ENCODE measurements at places on chromosomes 3 and 15.

GRCh38 chr3:49780080-49780974, 6.0 kb downstream of the IP6K1 start:
- DNase-seq, result no peak

DNA sequence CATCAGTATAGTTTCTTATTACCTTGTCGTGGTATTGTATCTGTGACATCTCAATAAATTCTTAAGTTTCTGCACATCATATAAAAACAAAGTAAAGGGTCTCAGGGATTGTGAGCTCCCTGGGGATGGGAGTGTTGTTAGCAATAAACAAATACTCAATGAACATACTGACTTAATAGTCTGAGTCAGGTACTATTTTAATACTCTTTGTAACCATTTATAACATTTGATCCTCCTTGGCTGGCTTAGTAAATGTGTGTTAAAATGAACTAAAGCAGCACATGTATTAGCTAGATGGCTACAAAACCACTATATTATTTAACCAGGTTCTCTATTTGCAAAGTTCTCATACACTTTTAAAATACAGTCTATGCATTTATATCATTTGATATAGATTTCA, 1.8 kb downstream of the ICE2 start:
- DNase-seq, result no peak

DNA sequence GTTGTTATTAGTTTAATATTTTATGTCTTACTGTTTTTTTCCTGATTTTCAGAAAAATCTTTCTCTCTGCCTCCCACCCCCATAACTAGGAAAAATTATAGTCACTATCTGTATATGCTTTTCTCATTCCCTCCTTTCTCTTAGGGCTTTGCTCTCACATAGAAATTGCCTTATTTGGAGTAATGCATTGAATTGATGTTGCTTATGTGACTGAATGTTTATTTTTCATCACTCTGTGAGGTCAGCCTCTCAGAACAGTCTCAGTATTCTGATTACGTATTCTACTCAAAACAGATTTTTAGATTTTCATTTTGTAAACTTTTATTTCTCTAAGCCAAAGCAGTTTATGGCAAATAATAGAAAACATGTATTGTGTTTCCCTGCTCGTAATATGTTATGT, 121.0 kb downstream of the SLMAP start:
- no peak for DNase-seq

- DNase-seq, result no peak
Observed at GRCh38 chr3:31242026-31242960, 290.4 kb upstream of the STT3B start.

- no peak for DNase-seq
Observed at GRCh38 chr3:42851228-42851834, 24.3 kb downstream of the CYP8B1 start.

- DNase-seq, result no peak
Observed at GRCh38 chr3:9473496-9474065, 76.2 kb downstream of the SETD5 start.

GRCh38 chr3:17678116-17678741, 64.2 kb downstream of the TBC1D5 start:
- DNase-seq, result no peak

DNA sequence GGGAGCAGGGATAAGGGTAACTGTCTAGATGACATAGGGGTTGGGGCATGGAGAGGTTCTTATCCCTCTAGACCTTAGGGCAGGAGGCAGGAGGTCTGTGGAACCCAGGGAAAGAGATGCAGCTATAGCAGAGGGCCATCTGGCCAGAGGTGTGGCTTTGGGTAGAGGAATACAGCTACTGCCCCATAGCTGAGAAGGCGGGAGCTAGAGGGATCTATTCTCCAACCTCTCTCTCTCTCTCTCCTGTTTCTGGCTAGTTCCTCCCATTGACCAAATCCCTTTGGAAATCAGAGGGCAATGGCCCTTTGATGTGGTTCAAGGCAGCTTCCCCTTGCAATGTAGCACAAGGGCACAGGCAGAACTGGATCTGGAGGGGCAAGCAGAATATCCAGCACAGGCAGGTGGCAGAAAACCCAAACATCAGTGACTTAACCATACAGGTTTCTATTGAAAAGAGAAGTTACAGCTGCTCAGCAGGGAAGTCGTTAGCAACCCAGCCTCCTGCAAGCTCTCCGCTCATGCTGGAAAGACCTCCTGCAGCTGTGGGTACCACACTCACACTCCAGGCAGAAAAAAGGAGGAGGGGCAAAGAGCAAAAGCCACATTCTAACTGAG, 22.3 kb upstream of the LMOD3 start:
- no peak for DNase-seq

DNA sequence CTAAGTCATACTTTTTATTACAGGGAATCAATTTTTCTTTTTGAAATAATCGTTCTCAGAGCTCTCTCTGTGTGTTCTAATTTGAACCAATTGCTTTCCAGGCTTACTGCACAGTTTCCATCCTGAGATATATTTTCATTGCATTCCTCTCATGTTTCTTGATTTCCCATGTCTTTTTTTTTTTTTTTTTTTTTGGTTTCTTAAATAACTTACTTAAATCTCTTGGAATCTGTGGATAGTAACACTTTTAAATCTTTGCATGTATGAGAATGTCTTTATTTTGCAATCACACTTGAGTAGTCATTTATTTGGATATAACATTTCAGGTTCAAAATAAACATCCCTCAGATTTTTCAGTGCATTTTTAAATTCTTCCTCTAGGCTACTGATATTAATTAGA, 14.5 kb upstream of the ABTB1 start:
- DNase-seq, result no peak

DNA sequence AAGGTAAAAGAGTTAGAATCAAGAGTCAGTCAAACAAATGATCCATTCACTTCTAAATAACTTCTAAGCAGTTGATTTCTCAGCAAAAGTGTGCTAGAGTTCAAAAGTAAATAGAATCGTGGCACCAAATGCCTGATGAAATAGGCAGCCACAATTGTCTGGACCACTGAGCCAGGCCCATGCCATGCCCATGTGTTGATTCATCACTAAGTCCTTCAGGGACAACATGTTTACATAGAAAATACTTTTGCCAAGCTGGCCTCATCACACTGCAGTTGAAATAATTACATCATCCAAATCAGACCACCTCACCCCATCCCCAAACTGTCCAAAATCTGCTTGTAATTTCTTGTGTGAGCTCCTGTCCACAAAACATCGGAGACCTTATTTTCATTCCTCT, 216.3 kb downstream of the IGSF11 start:
- no peak for DNase-seq

DNA sequence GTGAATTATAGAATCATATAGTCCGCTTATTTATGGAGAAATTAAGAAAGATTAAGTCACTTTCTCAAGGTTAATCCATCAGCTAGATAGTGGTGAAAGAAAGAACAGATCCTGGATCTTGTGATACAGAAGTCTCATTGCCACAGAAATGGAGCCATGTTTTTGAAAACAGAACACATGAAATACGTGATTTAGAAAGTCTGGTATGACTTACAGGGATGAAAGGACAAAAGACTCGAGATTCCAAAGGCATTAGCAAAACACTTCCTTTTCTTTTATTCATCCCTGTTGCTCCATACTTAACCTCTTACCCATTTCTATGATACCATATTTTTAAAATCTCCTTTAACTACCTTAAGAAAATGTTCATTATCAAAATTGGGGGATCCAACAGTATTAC, 40.0 kb upstream of the TEX9 start:
- DNase-seq, result no peak

GRCh38 chr15:67480741-67481140, 40.2 kb upstream of the C15orf61 start:
- no peak for DNase-seq

DNA sequence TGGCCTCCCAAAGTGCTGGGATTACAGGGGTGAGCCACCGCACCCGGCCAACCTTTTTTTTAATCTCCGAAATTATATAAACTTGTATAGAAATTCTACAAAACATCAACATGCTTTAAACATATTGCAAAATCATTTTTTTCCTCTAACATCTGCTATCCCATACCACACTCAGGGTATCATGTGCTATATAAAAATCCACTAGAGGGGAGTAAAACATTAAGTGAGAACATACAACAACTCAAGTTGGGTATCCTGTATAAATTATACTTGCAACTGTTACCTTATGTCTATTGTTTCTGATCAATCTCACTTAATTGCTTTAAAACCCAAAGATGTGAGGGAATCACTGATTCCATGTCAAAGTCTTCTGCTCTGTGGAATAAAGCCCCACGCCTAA, 71.9 kb upstream of the FBN1 start:
- DNase-seq, result no peak

- no peak for DNase-seq
Observed at GRCh38 chr15:68586274-68586961, 7.6 kb downstream of the CORO2B start.

DNA sequence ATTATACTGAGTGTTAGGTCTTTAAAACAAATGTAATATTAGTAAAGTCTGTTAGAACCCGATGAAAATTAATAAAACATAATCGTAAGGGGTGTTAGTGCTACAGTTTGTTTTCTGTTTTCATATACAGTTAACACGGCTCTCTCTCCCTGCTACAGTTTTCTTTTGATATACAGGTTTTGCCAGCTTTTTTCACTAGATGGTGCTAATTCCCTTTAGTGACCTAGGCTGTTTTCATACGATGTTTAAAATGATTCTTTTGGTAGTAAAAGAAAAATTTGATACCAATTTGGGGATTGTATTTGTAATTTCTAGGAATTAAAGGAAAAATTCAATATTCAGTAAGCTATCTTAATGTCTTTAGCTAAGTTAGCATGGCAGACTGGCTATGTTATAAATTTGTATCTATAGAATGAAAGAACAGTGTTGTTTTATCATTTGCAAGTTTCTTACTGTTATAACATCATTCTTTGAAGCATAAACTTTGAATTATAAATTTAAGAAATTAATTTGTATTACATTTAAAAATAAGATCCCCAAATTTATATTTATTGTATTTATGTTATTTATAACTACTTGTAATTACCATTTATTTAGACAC, 11.5 kb downstream of the APH1B start:
- no peak for DNase-seq

DNA sequence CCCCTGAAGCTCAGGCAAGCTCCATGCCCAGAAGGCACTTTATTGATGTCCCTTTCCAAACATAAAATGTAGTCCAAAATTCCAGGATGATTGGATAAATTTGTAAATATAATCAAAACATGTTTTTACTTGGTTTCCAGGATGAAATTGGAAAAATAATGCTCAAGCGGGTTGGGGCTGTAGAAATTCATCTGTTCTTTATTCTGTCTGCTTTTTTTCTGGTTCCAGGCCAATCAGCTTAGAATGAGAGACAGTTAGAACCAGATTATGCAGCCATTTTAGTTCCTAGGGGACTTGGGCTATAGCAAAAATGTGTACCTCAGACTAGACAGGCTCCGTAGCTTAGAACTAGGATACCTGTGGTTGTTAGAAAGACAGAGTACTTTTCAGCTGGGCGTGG, 450.8 kb downstream of the MCTP2 start:
- DNase-seq, result no peak

DNA sequence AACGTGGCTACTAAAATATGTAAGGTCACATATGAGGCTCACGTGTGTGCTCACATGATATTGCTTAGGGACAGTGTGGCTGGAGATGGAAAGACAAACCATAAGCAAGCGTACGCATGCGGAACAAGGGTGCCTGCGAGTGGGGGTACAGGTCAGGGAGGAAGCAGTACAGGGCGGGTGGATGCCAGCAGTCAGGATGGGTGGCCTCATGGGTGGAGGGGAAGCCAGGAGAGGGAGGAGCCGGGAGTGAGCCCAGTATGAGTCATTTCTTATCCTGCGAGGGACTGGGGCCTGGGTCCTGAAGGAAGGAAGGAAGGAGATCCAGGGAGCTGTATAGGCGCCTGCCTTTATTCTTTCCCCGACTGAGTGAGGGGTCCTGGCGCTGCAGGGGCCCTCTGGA, 42.0 kb upstream of the CGNL1 start:
- no peak for DNase-seq

- no peak for DNase-seq
Observed at GRCh38 chr3:164806188-164806587, 272.1 kb downstream of the SI start.

DNA sequence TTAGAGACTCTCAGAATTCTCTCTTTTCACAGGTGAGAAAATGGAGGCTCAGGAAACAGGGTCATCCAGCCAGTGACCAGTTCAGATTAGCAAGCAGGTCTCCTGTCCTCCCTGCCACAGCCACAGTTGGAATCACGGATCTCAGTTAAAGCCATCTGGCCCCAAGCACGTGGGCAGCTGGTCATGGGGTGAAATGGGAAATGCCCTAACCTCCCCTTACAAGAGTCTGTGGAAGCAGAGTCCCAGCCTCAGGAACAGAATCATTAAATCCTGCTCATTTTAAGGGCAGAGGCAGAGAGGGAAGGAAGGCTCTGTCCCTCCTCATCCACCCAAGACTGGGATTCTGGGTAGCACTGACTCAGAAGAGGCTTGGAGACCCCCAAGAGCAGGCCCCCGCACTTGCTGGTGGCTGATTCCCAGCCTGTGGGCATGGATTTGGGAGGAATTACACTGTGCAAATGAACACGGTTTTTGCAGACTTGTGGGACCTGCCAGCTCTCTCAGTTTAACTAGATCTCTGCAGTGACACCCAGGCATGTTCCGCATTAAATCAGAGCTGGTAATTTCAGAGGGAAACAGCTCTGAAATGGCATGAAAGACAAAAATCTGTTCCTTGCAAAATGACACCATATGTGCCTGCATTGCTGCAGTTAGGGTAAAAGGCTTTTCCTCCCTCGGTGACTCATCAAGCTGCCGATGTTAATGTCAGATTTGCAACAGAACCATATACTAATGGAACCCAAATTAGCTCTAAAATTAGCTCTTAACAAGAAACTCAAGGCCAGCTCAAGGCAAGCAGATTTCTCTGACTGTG, 89.0 kb downstream of the BDH1 start:
- no peak for DNase-seq

- no peak for DNase-seq
Observed at GRCh38 chr3:16012086-16012485, 162.4 kb upstream of the GALNT15 start.

GRCh38 chr3:182989566-182989965, 9.2 kb upstream of the DCUN1D1 start:
- no peak for DNase-seq

DNA sequence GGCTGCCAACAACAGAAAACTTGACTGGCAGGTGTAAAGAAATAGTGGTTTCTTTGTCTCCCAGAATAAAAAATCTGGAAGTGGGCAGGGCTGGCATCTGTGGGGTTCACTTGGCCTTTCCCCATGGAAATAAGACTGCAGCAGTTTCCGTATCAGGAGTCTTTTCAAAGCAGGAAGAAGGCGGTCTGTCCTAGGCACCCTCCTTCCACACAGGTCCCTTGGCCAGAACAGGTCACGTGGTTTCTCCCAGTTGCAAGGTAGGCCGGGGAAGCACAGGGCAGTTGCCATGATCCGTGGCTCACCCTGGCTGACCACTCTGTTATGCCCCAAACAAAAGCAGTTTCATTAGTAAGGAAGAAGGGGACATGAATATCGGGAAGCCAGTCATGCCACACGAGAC, 45.4 kb downstream of the ZDHHC19 start:
- DNase-seq, result no peak

DNA sequence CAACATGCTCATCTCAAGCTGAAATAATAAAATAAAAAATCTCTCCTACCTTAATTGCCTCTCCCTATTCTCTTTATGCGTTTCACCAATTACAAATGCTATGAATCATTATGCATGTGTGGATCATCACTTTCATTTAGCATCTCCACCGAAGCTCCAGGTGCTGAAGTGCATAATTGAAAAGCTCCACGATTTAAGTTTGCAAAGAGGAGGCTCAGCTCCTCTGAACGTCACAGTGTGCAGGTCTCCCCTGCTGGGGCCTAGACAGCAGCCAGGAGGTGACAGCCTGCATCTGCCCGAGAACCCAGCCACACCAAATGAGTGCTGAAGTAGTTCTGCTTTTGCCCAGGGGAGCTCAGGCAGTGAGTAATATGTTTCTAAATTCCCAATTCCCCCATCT, 60.5 kb upstream of the GLCE start:
- DNase-seq, result no peak

GRCh38 chr15:58167095-58167691, 29.0 kb downstream of the AQP9 start:
- DNase-seq, result no peak

Measured in activated CD4-positive, alpha-beta T cell treated with anti-CD3 and anti-CD28 coated beads, Interleukin-2, amount 50 U/mL, for 1 hour (primary cell).